RWPE2 (cell line): ENCODE measurements at places on chromosomes 16 and 17.

DNA sequence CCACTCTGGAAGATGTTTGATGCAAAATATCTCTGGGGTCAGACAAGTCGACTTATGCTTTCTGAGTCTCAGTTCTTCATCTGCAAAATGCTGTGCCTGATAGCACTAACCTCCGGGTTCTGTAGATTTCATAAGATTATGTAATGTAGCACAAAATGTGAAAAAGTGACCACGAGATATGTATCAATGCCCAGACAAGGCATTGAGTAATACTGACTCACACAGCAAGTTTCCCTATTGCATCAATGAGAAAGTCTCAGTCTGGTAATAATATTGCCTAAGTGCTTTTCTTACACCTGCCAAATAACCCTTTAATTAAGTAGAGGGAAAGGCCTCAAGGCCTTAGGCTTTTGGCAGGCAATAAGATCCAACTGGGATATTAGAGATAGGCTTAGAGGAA lies 41.4 kb upstream of the MMP2 start:
- DNase-seq: no peak

GRCh38 chr16:28261942-28262341 lies 30.4 kb upstream of the SBK1 start:
- no peak for DNase-seq

DNA sequence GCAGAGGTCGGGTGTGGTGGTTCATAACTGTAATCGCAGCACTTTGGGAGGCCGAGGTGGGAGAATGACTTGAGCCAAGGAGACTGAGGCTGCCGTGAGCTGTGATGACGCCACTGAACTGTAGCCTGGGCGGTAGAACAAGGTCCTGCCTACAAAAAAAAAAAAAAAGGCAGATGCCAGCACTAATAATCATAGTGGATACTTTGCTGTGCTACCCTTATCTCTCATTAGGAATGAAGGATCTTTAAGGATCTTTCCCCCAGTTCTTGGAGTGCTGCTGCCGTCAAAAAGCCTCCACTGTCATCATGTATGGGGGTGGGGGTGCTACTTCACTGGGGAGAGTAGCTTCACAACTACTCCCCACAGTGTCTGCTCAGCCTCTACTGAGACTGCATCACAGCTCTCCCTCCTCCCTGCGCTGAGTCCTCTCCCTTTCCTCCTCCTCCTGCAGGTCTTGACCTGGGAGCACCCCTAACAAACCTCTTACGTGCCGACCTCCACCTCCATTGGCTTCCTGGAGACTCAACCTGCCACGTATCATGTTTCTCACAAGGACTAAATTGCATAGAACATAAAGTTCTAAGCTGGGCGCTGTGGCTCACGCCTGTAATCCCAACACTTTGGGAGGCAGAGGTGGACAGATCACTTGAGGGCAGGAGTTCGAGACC lies 24.4 kb upstream of the ST6GALNAC1 start:
- no peak for DNase-seq

- no peak for DNase-seq
These were observed 15.2 kb downstream of the ARHGAP17 start for GRCh38 chr16:24999856-25000461.

DNA sequence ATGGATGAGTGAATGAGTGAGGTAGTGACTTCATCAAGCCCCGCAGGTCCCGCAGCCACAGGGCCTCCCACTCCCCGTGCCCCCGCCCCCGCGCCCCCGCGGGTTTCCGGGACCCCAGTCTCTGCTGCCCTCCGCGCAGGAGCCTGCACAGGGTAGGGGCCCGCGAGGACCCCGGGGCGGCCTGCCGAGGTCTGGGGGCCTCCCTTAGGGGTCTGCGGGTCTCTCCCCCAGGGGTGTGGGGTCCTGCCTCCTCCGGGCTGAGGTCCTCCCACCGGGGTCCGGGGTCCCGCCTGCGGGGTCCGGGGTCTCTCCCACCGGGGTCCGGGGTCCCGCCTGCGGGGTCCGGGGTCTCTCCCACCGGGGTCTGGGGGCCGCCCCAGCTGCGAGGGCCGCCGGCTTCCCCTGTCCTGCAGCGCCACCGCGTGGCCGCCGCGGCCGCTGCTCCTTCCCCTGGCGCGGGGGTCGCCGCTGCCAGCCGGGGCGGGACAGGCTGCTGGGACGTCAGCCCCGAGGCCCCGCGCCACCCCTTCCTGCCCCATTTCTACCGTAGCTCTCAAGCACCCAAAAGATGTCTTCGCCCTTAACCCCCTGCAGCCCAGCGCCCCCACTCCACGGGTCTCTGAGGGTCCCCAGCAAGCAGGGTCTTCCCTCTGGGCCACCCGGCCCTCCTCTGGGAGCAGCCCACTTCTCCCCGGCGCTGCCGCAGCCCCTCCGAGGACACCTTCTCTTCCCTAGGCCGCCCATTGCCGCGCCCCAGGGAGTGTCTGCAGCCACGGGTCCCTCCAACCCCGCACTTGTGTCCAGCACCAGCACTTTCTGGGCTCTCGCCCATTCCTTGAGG lies 10.4 kb upstream of the CHMP6 start:
- no peak for DNase-seq
